Right renal pelvis (tissue), 4 donors: ENCODE measurements at places on chromosomes 3 and 15.

DNA sequence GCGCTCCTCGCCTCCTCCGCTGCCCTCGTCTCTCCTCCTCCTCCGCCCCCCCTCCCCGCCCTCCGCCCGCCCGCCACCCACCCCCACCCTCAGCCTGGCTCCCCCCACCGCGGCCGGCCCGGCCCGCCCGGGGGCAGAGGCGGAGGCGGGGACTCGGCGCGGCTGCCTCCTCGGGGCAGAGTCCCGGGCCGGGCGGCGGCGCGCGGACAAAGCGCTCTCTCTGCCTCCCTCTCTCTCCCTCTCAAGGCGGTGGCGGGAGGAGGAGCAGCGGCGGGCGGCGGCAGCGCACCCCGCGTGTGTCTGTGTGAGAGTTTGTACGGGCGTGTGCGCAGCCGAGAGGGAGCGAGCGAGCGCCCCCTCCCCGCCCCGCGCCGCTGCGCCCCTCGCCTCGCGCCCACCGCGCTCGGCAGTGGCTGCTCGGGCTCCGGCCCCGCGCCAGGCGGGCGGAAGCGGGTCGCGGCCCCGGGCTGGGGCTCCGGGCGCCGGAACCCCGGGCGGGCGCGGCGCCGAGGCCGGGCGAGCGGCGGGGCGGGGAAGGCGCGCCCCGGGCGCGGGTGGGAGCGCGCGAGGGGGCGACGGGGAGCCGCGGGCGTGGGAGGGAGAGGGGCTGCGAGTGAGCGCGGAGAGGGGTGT lies at the start of gene IGF2BP2:
Gene IGF2BP2 (minus strand): TSS at position 37 of the 633 bp plus-strand sequence. CDS start 82 bp downstream, outside the sequence.
- peak; percentile 71 for DNase-seq

- no peak for DNase-seq
Measured at GRCh38 chr3:73010158-73010557, 13.5 kb downstream of the PPP4R2 start.

DNA sequence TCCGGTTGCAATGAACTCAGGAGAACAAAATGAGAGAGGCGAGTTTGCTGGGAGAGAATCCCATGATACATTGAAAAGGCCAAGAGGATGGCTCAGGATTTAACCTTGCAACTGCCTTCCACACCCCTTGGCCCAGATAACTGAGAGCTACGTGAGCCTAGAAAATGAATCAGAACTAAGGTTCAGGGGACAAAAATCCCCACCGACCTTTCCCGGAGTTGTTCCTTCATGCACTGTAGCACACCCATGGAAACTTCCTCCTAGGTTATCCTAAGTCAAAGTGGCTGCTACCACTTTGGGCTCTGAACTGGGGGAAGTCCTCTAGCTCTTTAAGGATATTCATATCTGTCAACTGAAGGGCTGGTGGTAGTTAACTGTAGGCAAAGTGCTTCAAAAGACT lies 58.3 kb upstream of the SLC4A7 start:
- DNase-seq, result no peak

DNA sequence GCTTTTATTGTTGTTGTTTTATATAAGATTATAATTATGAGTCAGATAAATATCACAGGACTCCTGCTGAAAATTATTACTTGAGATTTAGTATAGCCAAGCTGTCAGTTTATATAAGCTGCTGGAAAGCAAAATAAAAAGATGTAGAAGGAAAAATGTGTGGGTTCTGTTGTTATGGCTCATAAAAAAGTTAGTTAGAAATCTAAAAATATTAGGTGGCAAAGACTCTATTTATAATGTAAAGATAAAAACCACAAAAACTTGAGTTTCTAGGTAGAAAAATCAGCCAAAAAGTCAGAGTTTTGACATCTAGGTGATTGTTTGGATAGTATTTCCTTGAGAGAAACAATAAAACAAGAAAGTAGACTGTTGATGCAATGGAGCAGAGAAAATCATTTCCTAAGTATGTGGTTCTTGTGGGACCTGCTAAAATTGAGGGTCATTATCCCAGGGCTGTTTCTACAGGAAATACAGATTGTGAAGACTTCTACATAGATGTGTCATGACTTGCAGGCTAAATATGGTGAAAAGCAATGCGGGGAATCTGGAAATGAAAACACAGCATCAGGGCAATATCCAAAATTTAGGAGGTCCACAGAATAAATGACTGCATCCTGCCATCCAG lies 1109.6 kb upstream of the CADM2 start:
- no peak for DNase-seq

DNA sequence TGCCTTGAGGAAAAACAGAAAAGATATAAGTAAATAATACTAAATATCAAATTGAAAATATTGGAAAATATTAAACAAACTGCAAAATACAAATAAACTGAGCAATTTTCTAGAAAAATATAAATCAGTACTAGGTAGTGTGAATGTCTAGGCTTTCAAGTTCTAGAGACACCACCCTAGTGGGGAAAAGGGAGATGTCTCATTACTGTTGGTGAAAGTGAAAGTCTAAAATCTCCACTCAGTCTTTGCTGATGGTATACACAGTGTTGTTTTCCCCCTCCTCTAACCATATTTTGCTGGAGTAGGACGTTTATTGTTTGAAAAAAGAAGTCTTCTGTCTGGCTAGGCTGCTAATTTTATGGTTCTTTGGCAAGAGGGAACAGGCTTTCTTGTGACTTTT lies 1368.9 kb downstream of the OTOL1 start:
- no peak for DNase-seq

DNA sequence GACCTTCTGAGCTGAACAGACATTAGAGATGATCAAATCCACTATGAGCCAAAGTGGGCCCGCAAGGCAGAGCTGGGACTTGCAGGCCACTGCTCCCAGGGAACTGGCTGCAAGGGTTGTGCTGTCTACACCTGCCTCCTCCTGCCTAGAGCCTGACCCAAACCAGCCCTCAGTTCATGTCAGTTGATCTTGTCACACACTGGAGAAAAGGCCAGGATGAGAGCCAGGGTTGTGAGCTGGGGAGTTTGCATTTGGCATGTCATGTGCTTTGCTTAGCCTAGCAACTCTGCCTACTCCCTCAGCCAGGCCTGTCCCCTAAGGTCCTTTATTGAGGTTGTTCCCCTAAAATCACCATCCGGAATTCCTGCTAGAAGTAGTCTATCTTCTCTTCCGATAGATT lies 67.8 kb downstream of the RAB11A start:
- DNase-seq, result no peak

GRCh38 chr3:68467465-68467864 lies 464.9 kb downstream of the TAFA4 start:
- DNase-seq, result no peak

DNA sequence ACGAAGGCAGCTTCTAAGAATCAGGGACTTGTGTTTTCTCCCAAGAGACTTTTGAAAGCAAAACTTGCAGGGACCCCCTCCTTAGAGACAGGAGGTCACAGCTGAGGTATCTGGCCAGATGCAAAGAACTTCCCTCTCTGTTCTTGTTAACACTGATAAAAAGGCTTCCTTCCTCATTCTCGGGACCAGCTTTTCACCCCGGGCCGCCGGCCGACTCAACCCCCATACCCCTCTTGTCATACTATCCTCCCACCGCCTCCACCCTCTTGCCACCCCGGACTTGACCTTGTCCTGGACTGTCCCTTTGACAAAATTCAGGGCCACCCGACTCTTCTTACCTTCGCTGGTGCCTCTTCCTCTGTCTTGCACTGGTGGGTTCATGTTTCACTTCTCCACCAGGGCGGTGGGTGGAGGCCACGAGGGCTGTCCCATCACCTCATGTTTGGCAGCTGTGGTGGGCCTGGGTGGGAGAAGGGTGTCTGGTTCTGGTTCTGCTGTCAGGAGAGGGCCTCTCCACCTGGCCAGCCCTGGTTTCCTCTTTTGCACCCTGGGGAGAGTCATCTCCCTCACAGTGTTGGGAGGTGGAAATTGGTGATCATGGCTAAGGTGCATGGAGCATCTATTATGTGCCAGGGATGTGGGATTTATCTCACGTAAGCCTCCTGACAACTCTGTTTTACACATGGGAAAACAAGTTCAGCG lies 32.5 kb downstream of the BHLHE40 start:
- DNase-seq, result no peak

GRCh38 chr3:72368331-72368975 lies 479.8 kb downstream of the SHQ1 start:
- DNase-seq, result no peak

GRCh38 chr3:127452321-127452821 lies 138.2 kb downstream of the TPRA1 start:
- no peak for DNase-seq

DNA sequence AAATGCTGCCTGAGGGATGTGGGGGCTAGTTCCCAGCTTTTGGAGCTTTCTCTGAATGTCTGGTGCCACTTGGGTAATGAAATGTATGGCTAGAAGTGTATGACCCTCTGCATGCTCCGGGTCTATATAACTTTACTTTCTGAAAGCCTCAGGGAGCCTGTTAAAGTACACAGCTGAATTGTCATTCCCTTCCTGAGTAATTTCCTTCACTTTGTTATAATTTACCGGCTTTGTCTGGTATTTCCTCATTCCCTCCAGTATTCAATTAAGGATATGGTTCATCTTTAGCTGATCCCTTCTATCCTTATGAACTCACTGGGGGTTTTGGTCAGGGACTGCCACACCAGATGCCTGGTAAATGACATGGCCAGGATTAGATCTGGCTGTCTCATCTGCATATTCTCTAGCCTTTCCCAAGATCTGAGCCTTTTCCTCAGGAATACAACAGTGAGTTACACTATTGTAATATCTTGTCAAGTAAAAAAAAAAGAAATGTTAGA lies 620.3 kb downstream of the ZPLD1 start:
- no peak for DNase-seq

GRCh38 chr15:48423896-48424475 lies 92.8 kb downstream of the DUT start:
- peak; percentile 37 for DNase-seq

GRCh38 chr3:152038490-152038889 lies 165.0 kb downstream of the SUCNR1 start:
- DNase-seq, result no peak

GRCh38 chr3:16437640-16438039 lies 75.9 kb downstream of the RFTN1 start:
- no peak for DNase-seq

DNA sequence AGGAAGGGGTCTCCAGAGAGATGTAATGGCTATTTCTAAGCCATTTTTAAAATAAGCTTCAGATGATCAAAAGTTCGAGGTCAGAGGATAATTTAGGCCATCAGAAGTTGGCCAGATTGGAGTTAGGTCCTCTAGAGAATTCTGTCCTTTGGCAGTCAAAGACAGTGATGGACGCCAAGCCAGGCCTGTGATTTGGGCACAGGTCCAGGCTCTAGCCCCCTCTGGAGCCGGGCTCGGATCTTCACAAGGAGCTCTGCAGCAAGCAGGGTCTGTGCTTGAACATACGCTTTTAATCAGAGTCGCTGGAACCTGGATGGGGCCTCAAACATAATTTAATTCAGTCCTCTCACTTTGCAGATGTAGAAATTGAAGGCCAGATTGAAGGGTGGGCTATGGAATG lies 151.4 kb upstream of the BCL6 start:
- no peak for DNase-seq

- DNase-seq, result no peak
Measured at GRCh38 chr3:19811689-19812088, 122.3 kb downstream of the EFHB start.

- DNase-seq, result no peak
Measured at GRCh38 chr3:7275396-7275795, 414.5 kb downstream of the GRM7 start.

- no peak for DNase-seq
Measured at GRCh38 chr15:76107169-76107568, 47.4 kb downstream of the TMEM266 start.

- no peak for DNase-seq
Measured at GRCh38 chr3:68290333-68290732, 635.9 kb upstream of the SUCLG2 start.
